Right atrium auricular region (tissue), 2 donors: ENCODE measurements at places on chromosomes 4 and X.

- DNase-seq: no peak
Observed at GRCh38 chr4:74534121-74534520, 89.2 kb downstream of the AREG start.

- DNase-seq: no peak
Observed at GRCh38 chr4:25970691-25971432, 56.8 kb downstream of the SMIM20 start.

DNA sequence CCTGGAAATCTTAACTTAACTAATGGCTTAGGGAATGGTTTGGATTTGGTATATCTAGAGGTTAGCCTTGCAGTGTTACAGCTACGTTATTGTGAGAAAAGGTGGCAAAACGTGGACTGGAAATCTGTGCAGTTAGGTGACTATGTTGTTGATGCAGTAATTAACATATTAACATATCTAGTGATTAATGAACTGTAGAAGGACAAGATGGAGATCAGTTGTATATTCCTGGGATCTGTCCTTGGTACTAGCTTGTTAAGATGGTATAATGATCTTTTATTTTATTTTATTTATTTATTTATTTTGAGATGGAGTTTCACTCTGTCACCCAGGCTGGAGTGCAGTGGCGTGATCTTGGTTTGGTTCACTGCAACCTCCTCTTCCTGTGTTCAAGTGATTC, 36.9 kb downstream of the GPAT3 start:
- DNase-seq: no peak

DNA sequence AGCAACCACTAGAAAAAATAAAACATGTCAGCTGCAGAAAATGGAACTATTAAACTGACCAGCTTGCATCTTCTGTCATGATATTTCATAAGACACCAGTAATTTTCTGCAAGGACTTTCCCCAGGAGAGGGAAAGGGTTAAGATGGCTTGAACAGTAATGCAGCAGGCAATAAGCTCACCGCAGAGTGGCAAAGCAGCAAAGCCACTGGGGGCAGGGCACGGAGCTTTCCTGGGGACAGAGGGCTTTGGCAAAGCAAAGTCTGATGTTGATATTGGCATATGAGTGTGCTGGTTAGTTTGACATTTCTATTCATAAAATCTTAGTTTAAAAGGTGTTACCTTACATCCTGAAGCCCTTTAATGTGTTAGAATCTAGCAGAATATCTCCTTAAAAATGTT, 55.1 kb upstream of the NAP1L5 start:
- no peak for DNase-seq

DNA sequence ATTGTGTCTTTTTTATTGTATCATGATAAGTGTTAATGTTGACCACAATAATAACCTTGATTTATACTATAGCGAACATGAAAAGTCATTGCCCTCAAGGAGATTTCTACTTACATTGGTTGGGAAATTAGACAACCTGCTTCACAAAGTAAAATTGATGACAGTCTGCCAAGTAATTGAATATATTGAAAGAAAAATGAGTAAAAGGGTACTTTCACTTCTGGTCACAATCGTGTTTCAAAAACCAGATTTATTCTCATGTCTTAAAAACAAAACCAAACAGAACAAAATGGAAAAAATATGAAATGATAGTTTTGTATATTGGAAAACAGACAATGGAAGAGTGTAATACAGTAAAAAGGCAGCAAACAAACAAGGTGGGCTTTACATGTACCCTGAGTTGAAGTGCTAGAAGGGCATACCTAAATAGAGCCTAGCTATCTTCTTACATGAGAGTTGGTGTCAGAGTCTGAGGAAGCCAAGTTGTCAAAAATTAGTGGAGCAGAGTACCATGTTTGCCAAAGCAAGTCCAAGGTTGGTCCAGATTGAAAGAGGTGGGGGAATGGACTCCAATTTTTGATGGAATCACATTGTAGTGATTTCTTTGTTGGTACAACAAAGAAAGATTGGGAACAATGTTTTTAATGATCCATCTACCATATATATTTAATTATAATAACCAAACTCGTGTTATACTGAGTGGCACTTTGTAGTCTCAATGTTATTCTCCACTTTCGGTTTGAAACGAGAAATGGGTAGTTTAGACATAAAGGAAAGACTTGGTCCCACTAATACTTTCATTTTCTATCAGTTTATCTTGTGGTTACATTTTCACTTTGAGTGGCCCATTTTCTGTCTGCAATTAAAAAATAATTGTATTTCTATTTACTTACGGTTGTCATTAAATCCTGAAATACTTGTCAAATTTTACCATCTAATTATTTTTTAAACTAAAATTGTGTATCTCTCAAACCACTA, 775.6 kb downstream of the STIM2 start:
- DNase-seq: no peak

DNA sequence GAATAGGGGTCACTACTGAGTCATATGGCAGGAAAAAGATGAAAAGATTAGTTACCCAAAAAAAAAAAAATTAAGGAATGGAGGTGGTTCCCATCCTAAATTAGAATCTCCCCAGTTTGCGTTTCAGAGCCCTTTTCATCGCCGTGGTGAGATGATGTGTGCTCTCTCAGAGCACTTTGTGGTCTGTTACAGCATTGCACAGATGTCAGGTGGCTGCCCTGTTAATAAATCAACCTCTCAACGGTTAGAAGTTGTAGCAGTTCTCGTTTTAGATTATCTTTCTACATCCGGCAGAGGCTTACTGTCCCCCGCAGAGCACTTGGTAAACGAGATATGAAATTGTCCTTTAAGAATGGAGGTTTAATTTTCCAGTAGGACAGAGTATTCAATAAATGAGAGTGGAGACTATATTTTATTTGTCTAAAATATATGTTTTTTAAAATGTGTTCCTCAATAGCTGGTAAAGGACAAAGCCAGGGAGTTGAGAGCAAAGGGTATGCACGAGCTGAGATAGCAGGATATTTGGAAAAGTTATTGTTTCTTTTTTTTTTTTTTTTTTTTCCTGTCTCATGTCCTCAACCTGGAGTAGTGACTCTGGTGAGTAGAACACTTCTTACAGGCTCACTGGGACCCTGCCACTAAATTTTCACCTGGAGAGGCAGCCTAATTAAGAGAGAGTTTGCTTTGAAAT, 26.9 kb downstream of the AFF1 start:
- no peak for DNase-seq

GRCh38 chr4:47425628-47426027, 37.9 kb downstream of the COMMD8 start:
- no peak for DNase-seq

- no peak for DNase-seq
Observed at GRCh38 chr4:78592088-78592783, 40.7 kb downstream of the ANXA3 start.
